ENCODE measurements at places on chromosomes 2 and 18.

GRCh38 chr2:21379140-21379539 is 255.4 kb downstream of the TDRD15 start:
- no peak for DNase-seq

- DNase-seq = peak; percentile 64
These were observed 654 bp upstream of the ASB1 start for GRCh38 chr2:238425979-238426567.

- no peak for DNase-seq
These were observed 150.7 kb downstream of the CDH7 start for GRCh38 chr18:65901522-65901921.

DNA sequence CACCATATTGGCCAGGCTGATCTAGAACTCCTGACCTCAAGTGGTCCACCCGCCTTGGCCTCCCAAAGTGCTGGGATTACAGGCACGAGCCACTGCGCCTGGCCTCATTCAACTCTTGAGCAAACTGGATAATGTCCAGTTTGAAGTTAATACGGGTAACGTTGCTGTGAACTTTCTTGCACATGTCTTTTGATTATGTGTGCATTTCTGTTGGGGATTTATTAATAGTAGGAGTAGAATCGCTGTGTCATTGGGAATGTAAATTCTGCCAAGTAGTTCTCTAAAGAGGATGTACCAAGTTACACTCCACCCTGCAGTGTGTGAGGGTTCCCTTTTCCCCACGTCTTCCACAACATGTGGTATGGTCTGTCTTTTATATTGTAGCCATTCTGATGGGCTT is 6.2 kb downstream of the IMPA2 start:
- DNase-seq = no peak

GRCh38 chr2:205680903-205681302 is 1.4 kb upstream of the NRP2 start:
- DNase-seq = no peak

DNA sequence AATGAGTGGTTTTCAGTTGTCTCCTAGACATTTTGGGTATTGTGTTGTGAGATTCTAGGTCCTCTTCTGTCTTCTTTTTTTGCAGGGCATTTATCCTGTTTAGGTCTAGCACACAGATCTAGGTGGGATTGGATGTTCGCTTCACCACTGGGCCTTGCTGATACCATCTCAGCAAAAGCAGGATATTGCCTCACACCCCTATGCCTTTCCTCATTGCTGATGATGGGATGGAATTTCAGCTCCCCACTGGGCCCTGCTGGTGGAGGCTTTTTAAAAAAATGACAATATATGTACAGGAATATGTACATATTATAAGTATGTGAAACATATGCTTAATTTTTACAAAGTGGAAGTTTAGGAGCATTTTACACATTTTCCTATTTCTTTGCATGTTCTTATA is 5.4 kb upstream of the TOGARAM2 start:
- DNase-seq = no peak

DNA sequence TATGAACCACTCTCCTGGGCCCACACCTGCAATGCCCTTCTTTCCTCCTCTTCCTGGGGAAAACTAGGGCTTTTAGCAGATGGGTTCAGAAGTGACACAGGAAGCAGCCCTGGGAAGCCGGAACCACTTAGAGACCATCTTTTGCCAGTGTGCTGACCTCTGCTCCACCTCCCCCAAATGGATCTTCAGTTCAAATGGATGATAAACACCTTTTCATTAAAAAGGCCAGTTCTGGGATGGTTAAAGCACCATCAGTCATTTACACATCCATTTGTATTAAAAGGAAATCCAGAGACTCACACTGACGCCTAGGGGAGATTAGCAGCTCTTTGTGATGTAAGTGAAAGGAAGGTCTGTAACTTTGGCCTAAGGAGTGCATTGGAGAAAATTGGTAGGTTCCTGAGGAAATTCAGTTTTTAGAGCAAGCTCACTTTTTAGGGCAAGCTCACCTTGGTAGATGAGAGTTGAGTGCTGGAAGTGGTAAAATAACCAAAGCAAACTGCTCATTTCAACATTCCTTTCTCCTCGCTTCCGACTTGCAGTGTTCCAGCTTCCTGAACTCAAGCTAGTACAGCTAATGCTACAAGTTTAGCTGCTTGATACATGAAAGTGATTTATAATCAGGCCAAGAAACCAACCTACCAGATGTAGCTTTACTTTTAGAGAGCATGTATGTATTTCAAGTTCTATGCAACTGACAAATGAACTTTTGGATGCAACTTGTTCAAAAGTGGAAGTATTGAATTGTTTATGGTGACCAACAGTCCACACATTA is 47.7 kb downstream of the ACTR2 start:
- no peak for DNase-seq

DNA sequence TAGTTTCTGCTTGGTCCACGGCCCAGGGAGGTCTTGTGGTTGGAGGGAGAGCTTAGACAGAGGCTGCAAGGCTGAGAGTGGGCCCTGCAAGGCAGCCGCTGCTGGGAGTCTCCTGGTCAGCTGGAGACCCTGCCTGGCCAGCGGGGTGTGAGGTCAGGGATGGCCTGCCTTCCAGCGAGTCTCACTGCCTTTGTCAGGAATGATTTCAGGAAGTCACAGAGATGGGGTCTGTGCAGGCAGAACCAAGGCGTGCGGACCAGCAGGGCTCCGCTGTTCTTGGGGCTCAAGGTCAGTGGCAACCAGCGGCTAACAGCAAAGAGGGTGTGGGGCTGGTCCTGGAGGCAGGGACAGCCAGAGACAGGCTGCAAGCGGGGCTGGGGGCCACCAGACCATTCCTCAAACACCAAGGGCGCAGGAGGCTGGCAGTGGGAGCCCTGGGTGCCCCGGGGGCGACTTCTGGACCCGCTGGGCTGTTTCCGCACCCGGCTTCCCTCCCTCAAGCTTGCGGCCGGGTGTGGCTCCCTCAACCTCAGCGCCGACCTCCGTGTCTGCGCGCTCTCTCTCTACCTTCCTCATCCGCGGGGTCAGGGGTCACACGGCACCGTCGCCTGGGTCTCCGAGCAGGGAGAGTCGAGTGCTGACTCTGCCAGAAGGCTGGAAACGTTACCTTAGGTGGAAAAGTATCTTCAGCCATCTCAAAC is 124.5 kb upstream of the CTDP1 start:
- no peak for DNase-seq

DNA sequence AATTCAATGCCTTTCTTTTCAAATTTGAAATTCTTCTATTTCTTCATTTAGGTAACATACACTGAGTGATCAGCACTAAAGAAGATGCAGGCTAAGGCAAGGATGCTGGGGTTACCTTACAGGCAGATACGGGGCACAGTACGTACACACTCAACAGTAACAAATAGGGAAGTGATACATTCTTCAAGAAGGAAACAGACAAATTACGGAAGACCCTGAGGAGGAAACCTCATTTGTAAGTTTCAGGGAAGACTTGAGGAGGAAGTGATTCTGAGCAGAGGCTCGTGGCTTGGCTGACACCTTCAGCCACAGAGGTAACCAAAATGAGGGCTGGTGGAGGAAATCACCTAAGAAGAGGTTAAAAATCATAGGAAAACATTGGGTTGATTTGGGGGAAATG is 1108.3 kb upstream of the KLHL29 start:
- no peak for DNase-seq

DNA sequence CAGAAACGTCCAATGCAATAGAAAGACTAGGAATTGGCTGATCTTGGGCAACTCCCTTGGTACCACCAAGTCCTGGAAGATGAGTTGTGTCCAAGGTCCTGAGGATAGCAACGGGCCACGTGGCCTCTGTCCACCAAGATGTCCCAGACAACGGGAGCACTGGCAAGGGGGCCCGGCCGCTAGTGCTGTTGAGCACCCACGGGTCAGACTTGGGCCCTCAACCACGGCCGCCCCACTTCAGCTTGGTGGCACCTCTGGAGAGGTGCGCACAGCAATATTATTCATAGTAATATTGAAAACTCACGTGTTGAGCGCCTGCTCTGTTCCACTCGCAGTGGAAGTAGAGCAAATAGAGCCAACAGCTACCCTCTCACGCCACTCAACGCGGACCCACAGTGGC is 19.0 kb downstream of the PASK start:
- no peak for DNase-seq

GRCh38 chr18:66523219-66523991 is 80.5 kb downstream of the CDH19 start:
- no peak for DNase-seq

Measured in foreskin fibroblast (primary cell).